ENCODE measurements at places on chromosomes 4 and X. TPM values are rescaled to one million over a fixed set of nuclear protein-coding genes. Genes with fewer than 3 reads are reported as not detected.

- H3K4me1 ChIP-seq: peaks cover 14% of the 10 kb centered on the region
- no peaks in the 10 kb centered on the region for H3K36me3 ChIP-seq
- H3K27me3 ChIP-seq: no peaks in the 10 kb centered on the region
- H3K4me3 ChIP-seq: no peak overlapping the region
- H3K27ac ChIP-seq: no peak overlapping the region
Measured at GRCh38 chrX:37787423-37787869, 7.6 kb downstream of the CYBB start.

GRCh38 chrX:143873343-143873742 is 10.5 kb upstream of the UBE2NL start:
- H3K4me3 ChIP-seq: no peak overlapping the region
- no peak for DNase-seq
- no peak overlapping the region for H3K27ac ChIP-seq
- no peaks in the 10 kb centered on the region for H3K27me3 ChIP-seq
- no peaks in the 10 kb centered on the region for H3K36me3 ChIP-seq

GRCh38 chr4:118850488-118851173 is 14.7 kb upstream of the SEC24D start:
- H3K27ac ChIP-seq: peak overlapping the region; percentile 94
- H3K27me3 ChIP-seq: peaks cover 17% of the 10 kb centered on the region
- DNase-seq: peak; percentile 85
- H3K4me1 ChIP-seq: peaks cover 21% of the 10 kb centered on the region

DNA sequence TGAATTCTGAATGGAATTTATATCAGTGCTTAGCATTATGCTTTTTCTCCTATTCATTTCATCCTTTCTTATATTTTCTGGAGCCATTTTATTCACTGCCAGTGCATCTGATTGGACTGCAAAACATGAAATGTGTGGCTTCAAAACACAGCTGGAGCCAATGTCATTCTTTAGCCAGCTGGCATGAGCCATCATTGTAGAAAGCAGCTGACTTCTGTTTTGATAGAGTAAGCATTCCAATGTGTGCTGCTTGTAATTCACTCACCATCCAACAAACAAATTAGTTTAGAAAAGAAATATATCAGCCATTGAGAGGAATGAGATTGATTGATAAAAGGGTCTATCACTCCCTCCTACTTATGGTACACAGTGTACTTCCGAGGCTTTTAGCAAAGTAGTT is 2616.0 kb downstream of the ARAP2 start:
- H3K4me1 ChIP-seq: no peaks in the 10 kb centered on the region
- no peaks in the 10 kb centered on the region for H3K27me3 ChIP-seq
- no peak overlapping the region for H3K27ac ChIP-seq

DNA sequence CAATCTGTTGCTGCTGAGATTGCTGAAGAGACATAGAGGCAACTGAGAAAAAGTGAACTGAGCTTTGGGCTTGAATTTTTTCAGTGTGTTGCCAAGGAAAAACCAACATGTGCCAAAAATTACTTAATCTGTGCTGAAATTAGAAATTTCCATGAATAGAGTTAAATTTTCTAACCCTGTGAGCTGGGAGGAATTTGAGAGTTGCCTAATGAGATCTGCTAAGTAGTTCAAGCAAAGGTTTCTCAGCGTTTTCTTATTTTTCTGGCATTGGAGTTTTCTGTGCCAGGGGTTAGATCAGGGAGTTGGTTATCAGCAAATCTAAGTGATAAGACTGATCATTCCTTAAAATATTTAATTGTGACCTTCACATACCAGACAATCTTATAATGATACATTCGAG is 457.5 kb upstream of the GNPDA2 start:
- no peaks in the 10 kb centered on the region for H3K27me3 ChIP-seq
- H3K36me3 ChIP-seq: no peaks in the 10 kb centered on the region
- DNase-seq: no peak
- H3K4me3 ChIP-seq: no peak overlapping the region
- no peak overlapping the region for H3K27ac ChIP-seq

DNA sequence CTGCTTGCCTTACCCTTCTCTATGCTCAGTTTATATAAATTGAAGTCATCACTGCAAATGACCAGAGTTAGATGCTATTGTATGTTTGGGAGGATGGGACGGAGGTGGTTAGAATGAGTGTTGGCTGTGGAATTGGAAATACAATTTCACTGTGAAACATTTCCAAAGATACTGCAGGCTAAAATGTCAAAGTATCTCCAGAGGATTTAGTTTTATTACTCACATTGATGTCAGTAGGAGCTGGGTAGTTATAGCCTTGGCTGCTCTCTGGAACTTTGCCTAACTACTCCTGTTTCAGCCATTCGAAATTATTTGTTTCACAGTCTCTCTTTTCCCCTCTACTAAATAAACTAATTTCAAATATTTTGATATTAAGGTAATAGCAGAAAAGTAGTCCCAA is 92.6 kb upstream of the PPP3CA start:
- H3K4me3 ChIP-seq: no peak overlapping the region
- H3K4me1 ChIP-seq: no peaks in the 10 kb centered on the region
- no peak for DNase-seq
- no peaks in the 10 kb centered on the region for H3K36me3 ChIP-seq
- peaks cover 32% of the 10 kb centered on the region for H3K27me3 ChIP-seq

DNA sequence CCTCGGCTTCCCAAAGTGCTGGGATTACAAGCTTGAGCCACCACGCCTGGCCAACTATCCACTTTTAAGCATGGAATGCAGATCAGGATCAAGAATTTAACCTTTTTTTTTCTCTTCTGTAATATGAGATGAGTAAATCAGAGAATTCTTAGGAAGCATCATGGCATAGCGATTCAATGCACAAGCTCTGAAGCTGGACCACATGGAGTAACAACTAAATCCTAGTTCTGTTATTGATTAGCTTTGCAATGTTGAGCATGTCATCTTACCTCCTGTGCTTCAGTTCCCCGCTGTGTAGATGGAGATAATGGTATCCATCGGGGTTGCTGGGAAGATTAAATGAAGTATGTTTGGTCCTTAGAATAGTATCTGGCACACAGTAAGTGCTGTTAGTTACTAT is 1.9 kb upstream of the SNX25 start:
- H3K27ac ChIP-seq: no peak overlapping the region
- peaks cover 44% of the 10 kb centered on the region for H3K4me1 ChIP-seq
- no peak for DNase-seq
- no peak overlapping the region for H3K4me3 ChIP-seq
- peaks cover 3% of the 10 kb centered on the region for H3K27me3 ChIP-seq

GRCh38 chrX:127124871-127125270 is 305.3 kb downstream of the PRR32 start:
- no peaks in the 10 kb centered on the region for H3K4me1 ChIP-seq
- H3K27me3 ChIP-seq: no peaks in the 10 kb centered on the region
- no peak for DNase-seq
- H3K27ac ChIP-seq: no peak overlapping the region

DNA sequence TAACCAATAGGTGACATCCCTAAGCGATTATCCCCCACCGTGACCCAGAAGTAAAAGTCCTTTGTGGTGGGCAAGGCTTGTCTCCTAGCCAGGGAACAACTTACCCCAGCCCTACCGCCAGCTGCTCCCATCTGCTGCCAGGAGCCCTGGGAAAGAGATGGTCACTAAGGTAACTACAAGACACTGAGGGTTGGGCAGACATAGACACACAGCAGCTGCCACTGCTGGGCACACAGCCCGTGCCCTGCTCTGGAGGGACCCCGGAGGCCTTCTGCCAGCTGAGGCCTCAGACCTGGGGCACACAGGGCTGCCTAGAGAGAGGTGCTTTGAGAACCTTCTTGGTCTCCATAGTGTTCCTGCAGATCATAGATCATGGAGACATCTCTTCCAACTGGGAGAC is 53.0 kb upstream of the PROM1 start:
- H3K36me3 ChIP-seq: no peaks in the 10 kb centered on the region
- no peaks in the 10 kb centered on the region for H3K4me1 ChIP-seq
- no peak overlapping the region for H3K4me3 ChIP-seq
- H3K27me3 ChIP-seq: peaks cover 3% of the 10 kb centered on the region
- H3K27ac ChIP-seq: no peak overlapping the region

Gene RHOXF1
- not detected for total RNA-seq

Gene NXF2B
- total RNA-seq: not detected

Gene LIN54
- 28.8 TPM for total RNA-seq

Gene SPATA4
- 0.12 TPM for total RNA-seq

Gene PIR
- 4.2 TPM for total RNA-seq

Gene PRDM5
- total RNA-seq: not detected

Gene ZNF630
- total RNA-seq: 0.33 TPM

Gene SPIN3
- 9.5 TPM for total RNA-seq
